AG10803 (cell line): ENCODE measurements at places on chromosomes 2 and 18.
A peak's percentile ranks its signal among the peaks of the same experiment; 100 is the strongest.

- no peak for DNase-seq
Observed at GRCh38 chr2:168433527-168433926, 22.5 kb upstream of the CERS6 start.

DNA sequence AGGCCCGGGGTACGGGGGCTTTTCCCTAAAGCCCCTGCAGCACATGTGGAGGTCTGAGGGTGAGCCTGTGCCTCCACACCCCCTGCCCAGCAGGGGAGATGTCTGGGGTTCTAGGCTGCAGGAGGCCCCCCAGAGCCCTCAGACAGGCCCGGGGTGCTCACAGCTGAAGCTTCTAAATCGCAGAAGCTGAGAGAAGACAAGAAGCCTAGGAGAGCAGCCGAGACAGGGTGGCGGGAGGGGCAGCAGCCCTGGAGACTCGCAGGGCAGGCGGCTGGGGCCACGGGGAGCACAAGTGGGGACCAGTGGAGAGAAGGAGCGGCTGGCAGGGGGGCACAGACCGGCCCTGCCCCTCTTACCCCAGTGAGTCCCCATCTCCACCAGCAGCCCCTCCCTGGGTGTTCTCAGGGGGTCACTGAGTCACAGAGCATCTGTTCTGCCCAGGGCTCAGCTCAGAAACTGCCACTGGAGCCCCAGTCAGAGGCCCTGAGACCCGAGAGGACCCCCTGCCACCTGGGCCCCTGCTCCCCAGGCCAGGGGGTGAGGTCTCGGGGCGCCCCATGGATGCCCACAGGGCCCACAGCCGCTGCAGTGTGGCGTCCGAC lies 26.1 kb downstream of the GPC1 start:
- no peak for DNase-seq

DNA sequence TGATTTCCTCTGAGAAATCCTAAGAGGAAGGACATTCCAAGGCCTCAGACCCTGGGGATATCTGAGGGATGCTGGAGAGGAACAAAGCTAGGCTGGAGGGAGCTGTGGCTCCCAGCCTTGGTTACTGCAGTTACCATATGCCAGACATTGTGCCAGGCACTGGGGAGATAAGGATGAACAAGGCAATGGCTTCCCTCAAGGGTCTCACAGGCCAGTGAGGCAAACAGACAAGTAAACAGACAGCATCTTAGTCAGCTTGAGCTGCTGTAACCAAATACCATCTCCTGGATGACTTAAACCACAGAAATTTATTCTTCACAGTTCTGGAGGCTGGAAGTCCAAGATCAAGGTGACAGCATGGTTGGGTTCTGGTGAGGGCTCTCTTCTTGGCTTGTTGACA lies 91.8 kb downstream of the SKA1 start:
- no peak for DNase-seq

GRCh38 chr18:22525313-22525712 lies 107.6 kb upstream of the CTAGE1 start:
- DNase-seq = no peak

DNA sequence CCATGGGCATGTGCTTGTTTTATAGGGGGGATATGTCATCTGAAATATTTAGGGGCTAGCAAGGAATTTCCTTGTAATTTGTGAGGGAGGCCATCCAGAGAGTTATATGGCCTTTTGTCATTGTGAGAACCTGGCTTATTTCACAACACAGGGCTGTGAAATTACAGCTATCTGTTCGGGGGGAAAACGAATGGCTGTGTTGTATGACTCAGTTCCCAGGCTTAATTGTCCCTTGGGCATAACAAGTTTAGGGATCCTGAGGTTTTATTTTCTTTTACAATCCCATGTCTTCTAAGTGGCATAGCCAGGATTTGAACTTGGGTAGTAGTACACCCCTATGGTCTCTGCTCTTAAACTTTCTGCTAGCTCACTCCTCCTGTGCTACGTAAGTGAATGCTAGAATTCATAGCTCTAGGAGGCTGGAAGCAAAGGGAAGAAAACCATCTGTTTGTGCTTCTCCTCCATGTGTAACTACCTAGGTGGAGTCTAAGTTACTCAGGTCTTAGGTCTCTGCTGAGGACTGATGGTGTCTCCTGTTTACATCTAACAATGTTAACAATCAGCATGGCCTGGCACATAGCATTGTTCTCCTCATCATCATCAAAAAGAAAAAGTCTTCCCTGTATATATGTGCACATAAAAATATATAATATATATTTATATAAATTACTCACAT lies 53.8 kb downstream of the SKA1 start:
- DNase-seq = peak; percentile 4

DNA sequence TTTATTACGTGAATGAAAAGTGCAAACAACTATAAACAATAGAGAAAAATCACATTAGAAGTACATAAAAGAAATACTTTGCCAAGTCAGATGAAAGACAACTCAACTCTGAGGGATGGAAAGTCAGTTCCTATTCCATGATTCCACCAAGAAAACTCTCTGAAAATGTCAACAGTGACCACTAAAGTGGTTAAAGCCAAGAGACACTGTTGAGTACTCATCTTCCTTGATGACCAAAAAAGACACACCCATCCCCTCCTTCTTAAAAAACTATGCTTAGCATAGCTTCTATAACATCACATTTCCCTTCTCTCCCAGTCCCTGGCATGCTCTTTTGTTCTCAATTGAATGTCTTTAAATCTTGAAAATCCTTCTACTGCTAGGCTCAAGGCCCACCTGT lies 160.0 kb downstream of the TCF4 start:
- DNase-seq = peak; percentile 75

- no peak for DNase-seq
Observed at GRCh38 chr2:8234757-8235374, 447.0 kb upstream of the ID2 start.

- DNase-seq = no peak
Observed at GRCh38 chr2:108611021-108611420, 76.8 kb downstream of the LIMS1 start.

GRCh38 chr18:7272311-7273049 lies 41.6 kb downstream of the LRRC30 start:
- DNase-seq = peak; percentile 75

DNA sequence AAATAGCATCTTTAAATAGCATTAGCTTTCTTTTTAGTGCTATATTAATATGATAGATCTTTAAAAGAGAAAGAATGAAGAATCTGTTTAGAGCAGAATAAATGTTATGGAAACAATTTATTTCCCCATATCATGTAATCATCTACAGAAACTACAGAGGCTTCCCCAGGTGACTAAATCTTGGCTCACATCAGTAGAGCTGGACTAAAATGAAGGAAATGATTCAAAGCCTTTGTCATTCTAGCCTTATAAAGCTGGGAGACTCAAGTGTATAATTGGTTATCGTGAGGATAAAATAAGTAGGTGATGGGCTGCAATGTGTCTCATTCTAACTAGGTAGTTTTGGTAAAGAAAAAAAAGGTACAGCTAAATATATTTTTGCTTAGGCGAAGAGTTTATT lies 83.2 kb upstream of the UNC80 start:
- no peak for DNase-seq

DNA sequence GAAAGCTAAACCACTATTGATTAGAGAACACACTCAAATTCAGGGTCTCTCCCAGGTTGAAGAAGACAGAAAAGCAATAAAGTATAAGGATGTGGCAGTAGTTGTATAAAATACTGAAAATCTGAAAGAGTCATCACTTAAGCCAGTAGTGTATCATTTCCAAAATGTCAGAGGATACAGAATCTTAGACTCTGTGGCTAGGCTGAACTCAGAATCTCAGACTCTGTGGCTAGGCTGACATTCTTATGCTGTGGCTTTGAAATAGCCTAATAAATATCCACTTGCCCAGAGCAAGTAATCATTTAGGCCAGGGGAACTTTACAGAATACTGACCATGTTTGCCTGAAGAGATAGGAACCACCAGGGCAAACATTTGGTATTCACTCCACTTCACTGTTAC lies 13.1 kb downstream of the MCFD2 start:
- no peak for DNase-seq

DNA sequence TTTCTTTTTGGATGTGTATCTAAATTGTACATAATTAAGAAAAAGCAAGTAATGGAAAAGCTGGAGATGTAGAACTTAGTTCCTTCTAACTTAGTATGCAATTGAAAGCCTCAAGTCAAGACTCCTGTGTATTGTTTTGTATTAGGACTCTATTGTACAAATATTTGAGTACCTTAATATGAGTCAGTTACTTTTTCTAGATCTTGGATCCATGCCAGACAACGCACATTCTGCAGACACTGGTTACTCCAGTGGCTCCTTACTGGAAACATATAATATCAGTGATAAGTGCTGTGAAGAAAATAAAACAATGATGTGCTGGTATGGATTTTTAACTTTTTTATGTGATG lies 1.5 kb downstream of the SLC39A10 start:
- peak; percentile 70 for DNase-seq

DNA sequence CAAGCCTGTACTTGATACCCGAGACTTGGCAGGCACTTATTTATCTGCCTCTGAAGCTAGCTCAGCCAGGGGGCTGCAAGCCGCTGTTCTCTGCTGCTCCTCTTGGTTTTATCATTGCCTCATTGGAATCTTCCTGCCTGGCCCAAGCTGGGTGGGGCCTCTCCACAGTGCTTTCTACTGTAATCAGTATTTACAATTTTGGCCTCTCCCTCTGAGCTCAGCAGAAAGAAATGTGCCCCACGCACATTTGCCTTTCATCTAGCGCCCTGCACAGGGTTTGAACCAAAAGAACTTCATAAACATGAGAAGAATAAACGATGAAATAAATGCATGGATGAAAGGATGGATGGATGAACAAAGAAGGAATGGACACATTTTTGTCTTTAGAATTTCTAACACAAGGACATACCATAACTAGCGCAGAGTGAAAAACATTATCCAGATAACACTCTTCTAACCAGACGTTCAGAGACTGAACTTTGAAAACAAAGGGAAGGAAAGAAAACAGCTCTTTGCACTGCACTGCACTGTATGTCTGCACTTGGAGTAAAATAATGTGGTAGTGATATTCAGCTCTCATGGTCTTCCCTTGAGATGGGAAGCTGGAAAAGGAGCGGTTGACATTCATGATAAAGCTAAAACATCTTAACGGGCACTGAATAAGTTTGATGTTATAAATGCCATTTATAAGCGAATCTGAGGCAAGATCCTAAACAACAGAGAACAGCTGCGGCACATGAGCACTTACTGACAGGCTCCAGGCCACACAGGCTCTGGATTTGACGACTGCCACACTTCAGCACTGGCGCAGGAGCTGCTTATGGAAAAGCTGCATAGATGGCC lies 86.8 kb upstream of the SP3 start:
- DNase-seq = peak; percentile 65

GRCh38 chr2:9565436-9566153 lies 10.0 kb upstream of the ADAM17 start:
- DNase-seq = peak; percentile 93

DNA sequence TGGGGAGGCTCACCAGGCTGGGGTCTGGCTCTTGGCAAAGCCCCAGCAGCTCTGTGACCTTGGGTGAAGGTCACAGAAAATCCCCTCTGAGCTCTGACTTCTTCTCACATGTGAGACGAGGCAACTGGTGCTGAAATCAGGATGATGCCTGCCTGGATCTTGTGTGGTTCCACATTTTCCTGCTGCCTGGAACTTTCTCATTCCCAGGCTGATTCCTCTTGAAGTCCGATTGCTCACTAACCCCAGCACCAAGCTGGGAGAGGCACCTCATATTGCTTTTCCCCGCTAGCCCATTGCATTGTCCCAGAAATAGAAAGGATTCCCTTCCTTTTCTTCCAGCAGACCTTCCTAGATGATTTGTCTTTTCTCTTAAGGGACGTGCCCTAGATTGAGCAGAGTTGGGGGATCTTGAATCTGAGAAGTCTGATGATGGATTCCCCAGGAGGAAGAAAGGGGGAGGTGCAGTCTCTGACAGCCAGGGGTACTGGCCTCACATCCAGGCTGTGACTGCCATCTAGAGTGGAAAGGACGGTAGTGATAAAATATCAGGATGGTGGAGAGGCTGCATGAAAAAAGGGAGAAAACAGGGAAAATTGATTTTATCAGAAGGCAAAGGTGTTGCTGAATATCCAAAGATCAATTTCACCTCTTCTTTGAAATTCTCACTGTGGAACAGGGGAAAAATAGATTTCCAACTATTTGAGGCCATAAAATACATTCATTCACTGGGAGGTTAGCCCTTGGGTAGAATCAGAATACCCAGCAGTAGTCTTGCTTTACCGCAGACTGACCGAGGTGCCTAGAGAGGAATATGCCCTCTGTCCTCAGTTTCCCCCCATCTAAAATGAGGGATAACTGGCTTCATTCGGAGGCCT lies 96.3 kb downstream of the FAM210A start:
- DNase-seq = peak; percentile 54

DNA sequence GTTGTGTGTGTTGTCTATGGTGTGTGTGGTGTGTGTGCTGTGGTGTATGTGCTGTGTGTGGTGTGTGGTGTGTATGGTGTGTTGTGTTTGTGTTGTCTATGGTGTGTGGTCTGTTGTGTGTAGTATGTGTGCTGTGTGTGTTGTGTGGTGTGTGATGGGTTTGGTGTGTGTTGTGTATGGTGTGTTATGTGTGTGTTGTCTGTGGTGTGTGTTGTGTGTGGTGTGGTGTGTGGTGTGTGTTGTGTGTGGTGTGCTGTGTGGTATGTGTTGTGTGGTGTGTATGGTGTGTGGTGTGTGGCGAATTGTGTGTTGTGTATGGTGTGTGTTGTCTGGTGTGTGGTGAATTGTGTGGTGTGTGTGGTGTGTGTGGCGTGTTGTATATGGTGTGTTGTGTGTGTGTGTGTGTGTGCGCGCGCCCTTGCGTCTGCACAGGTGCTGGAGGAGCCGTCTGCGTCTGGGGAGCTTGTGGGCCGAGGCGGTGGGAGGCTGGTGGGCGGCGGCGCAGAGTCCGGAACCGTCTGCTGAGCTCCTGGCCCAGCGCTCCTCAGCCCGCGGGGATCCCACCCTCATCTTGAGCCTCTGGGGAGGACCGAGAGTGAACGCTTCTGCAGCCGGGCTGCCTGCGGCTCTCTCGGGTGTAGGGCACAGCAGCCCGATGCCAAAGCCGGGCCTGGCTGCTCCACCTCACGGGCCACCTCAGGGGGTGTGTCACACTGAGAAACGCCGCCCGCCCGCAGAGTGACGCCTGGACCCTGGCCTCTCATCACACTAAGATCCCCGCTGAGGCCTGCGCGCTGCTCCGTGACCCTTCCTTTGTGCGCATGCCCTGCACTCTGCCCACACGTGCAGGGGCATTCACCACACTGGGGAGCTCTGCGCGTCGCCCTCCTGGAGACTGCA lies 8.8 kb upstream of the ADI1 start:
- DNase-seq = no peak

- DNase-seq = peak; percentile 83
Observed at GRCh38 chr18:70337139-70337972, 48.5 kb downstream of the SOCS6 start.

DNA sequence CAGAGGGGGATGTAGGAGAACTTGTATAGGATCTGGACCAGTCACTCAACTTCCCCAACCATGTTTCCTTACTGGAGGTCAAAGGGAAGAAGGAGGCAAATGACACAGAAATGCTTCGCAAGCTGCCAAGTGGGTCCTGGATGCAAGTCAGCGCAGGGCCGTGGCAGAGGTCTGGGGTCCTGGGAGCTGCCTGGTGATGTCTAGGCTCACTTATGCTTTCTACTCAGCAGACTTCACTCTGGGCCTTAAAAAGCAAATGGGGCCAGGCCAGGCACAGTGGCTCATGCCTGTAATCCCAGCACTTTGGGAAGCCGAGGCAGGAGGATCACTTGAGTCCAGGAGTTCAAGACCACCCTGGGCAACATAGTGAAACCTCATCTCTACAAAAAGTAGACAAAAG lies 19.9 kb downstream of the HS1BP3 start:
- no peak for DNase-seq

- peak; percentile 30 for DNase-seq
Observed at GRCh38 chr2:181770150-181770549, 89.8 kb upstream of the NEUROD1 start.
